ENCODE measurements at places on chromosomes 5 and 9.

DNA sequence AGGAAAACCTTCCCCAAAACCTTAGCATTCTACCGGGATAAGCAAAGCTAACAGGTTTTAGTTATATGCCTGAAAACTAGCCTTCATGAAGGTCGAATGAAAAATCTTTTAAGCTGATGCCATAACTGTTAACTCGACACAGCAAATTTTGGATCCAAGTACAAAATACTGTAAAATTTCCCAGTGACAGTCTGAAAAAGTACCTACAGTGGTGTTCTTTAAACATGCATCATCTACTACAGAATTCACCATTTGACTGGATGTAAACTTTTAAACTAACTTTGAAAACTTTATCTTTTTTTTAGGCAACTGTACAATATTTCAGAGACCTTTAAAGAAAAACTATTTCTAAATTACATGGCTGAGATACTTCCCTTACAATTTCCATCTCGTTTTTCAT lies 791 bp downstream of the RAPGEF6 start:
- DNase-seq = no peak

GRCh38 chr5:177478711-177479646 lies 5.5 kb upstream of the DBN1 start:
- DNase-seq = no peak

- DNase-seq = no peak
Observed at GRCh38 chr9:113183956-113184488, 33.2 kb downstream of the SLC31A2 start.

- peak; percentile 91 for DNase-seq
Observed at GRCh38 chr5:167814828-167815227, 476.6 kb upstream of the WWC1 start.

GRCh38 chr5:172223901-172224873 lies 30.2 kb downstream of the EFCAB9 start:
- DNase-seq = no peak

DNA sequence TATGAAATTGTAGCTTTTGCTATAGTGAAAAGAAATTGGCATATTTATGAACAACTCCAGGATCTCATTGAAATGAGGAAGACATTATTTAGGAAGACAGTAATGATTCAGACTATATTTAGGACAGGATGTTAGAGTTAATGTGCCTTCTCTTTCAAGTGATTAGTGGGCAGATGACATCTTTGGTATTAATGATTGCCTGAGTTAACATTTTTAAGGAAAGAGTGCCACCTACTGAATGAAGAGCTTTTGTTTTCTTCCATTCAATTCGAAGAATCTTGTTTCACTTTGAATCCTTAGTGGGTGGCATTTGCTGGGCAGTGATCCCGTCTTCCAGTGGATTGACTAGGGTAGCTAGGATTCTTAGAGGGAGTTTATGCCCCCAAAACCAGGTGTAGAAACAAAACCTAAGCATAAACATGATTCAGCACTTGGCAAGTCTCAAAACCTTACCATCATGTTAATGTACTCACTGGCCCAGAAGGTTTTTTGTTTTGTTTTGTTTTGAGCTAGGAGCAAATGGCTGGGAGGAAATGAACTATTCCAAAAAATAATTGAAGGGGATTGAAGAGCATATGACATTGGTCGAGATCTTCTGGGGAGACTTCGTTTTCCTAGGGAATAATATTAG lies 23.2 kb downstream of the MAP3K1 start:
- DNase-seq = peak; percentile 64

All from epithelial cell of proximal tubule (primary cell).